Kidney epithelial cell (primary cell): ENCODE measurements at places on chromosomes 2 and 18. TPM values are rescaled to one million over a fixed set of nuclear protein-coding genes. Genes with fewer than 3 reads are reported as not detected.

Gene LOXL3
- 3.3 and 4.2 TPM in 2 replicates for total RNA-seq

Gene RGPD3
- total RNA-seq: 0.14 and 0.46 TPM in 2 replicates

Gene DCDC2C
- total RNA-seq: not detected in 2 replicates

Gene UGT1A8
- total RNA-seq: not detected in 2 replicates

Gene POTEI
- total RNA-seq: not detected in 2 replicates

Gene C2orf81
- total RNA-seq: 3.0 and 4.3 TPM in 2 replicates

Gene CHST10
- total RNA-seq: 18.8 and 21.8 TPM in 2 replicates

- DNase-seq: no peak
Observed at GRCh38 chr18:22277758-22278157, 108.4 kb downstream of the GATA6 start.

DNA sequence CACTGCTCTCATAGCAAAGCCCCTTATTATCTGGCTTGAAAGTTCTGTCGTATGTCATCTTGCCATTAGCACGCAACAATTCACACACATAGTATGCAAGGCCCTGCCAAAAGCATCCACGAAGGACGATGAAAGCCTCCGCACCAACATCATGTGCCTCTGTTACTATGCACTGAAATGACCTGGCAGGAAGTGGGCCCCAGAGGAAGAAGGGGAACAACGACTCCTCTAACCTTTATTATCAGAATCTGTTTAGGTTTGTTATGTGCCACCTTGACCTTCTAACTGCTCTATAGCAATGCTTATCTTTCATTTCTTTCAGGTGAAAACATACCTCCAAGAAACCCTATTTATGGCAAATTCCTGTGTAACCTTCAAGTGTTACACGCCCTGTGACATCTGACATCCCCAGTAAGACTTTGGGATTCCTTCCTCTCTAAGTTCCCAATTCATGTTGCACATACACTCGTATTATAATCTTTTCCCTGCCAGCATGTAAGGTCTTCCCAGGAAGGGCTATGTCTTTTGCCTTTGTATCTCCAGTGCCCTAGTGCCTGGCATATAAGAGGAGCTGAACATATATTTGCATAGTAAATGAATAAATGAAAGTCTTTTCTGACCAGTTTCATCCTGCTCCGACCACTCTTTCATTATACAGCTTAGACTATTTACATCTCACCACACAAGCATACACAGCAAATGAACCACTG lies 7.0 kb upstream of the NDUFV2 start:
- DNase-seq: no peak

DNA sequence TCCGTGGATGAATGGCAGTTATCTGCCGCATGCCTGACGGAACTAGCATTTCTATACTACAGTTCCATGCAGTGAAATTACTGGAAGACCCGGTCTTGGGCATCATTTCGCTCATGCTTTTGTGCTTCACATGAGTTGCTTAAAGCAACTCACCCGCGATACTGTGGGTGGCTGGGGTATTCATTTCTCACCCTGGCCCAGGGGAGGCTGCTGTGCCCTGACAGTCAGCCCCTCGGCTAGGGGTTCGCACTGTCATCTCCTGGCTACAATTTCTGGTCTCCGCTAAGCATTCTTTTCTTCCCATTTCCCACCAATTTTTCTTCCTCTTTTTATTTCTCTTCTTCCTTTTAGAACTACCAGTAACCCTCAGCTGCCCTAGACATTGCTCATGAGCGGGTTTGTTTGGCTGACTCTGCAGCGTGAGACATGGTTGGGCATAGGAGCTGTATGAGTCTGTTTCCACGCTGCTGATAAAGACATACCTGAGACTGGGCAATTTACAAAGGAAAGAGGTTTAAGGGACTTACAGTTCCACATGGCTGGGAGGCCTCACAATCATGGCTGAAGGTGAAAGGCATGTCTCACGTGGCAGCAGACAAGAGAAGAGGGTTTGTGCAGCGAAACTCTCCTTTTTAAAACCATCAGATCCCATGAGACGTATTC lies 16.5 kb upstream of the CNDP2 start:
- DNase-seq: no peak

DNA sequence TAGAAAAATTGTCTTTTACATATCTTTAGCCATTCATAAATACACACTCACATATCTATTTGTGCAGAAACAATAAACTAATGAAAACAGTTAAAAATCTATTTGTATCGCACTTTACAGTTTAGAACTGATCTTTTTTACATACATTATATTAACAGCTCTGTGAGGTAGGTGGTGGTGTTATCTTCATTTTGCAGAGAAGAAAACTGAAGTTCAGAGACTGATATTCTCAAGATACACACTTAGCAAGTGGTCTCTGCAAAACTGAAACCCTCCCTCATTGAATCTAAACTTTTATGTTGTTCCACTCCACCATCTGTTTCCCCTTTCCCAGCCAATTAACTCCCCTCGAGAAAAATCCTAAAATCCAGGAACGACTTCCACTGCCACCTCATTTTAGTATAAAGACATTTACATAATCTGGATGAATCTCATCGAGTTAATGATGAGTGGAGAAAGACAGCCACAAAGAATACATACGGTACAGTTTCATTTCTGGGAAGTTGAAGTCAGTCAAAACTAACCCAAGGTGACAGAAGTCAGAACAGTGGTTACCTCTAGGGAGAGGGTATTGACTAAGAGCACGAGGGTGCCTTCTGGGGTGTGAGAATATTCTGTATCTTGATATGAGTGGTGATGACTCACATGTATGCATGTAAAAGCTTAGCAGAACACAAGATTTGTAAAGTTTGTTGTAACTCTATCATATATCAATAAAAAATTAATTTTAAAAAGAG lies 524.2 kb upstream of the TCF4 start:
- no peak for DNase-seq

- peak; percentile 18 for DNase-seq
Observed at GRCh38 chr18:59502274-59503175, 143.5 kb upstream of the LMAN1 start.
